ENCODE measurements at places on chromosomes 2 and 18. TPM values are rescaled to one million over a fixed set of nuclear protein-coding genes. Genes with fewer than 3 reads are reported as not detected.
A peak's percentile ranks its signal among the peaks of the same experiment; 100 is the strongest.

DNA sequence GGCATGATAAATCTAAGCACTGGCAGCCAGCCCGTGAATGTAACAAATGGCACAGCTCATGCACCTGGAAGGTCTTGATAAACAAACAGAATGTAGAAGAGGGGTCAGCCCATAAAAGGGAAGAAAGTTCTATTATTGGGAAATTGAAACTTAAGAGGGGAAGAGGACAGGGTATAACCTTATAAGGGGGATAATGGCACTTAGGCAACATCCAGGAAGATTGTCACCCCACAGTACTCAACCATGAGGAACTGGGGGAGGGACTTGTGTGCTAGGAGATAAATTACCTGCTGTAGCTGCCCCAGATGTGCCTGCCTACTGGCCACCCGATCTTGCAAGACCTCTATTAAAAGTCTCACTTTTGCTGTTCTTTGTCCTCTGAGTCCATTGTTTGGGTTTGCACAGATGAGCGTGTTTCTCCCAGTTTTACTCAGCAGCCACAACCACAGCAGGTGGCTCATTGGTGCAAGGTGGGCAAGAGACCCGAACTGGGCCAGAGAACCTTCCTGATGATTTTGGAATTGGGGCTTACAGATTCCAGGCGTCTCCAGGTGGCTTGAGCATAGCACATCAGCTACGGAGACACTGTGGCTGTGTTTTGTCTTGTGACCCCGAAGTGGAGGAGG, 79.0 kb upstream of the TAF1B start:
- peaks cover 36% of the 10 kb centered on the region for H3K4me1 ChIP-seq
- H3K36me3 ChIP-seq, result no peaks in the 10 kb centered on the region
- H3K4me3 ChIP-seq, result no peak overlapping the region

DNA sequence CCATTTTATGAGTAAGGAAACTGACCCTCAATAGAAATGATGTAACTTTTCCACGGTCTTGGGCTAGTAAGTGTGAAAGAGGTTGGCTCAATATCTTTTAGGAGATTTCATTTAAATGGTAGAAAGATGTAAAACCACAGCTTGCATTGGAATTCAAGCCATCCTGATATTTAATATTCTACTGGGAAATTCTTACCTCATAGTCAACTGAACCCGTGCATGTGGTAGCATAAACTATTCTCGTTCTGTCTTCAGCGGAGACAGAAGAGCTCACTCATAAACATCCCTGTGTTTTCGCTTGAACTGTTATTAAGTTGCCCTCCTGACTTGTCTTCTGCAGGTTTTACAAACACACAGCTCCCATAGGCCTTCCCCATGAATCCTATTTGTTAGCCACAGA, 8.5 kb upstream of the SPATS2L start:
- H3K4me1 ChIP-seq, result no peaks in the 10 kb centered on the region
- no peak for DNase-seq
- peaks cover 29% of the 10 kb centered on the region for H3K27me3 ChIP-seq

- no peaks in the 10 kb centered on the region for H3K36me3 ChIP-seq
- no peak for DNase-seq
- no peaks in the 10 kb centered on the region for H3K4me1 ChIP-seq
- no peak overlapping the region for H3K27ac ChIP-seq
- no peak overlapping the region for H3K4me3 ChIP-seq
- H3K27me3 ChIP-seq, result no peaks in the 10 kb centered on the region
Measured at GRCh38 chr2:1870431-1870830, 126.1 kb upstream of the PXDN start.

DNA sequence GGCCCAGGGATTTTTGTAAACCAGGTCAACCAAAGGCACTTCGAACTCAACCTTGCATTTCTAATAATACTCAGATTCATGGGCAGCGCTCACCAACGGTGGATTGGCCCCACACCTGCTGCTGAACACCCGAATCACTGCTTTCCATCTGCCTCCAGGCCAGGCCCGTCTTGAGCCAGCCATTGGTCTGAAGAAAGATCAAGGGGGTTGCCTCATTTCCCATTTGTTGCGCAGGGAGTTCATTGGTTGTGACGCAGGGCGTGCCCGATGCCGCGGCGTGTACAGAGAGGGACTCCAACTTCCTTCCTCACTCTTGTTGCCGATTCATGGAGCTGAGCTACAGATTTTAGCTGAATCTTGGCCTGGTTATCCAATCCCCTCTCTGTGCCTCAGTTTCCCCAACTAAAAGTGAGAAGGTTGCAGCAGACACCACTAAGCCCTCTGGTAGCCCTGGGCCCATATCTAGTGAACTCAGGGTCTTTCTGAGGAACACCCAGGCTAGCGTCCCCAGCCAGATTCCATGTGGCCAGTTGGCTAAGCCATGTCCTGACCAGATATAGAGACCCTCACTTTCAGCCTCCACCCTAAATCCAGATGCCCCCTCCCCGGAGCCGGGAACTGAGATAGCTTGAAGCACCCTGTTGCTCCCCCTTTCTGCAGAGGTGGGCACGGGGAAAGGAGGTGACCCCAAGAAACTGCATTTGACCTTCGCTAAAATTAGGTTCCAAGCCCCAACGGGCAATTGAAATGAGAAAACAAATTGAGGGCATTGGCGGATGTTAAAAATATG, 60.9 kb upstream of the HPCAL1 start:
- DNase-seq, result no peak
- H3K36me3 ChIP-seq, result no peaks in the 10 kb centered on the region
- H3K4me3 ChIP-seq, result no peak overlapping the region
- H3K4me1 ChIP-seq, result no peaks in the 10 kb centered on the region
- H3K27ac ChIP-seq, result no peak overlapping the region

GRCh38 chr2:215420471-215420935, 15.4 kb downstream of the FN1 start:
- H3K4me1 ChIP-seq, result no peaks in the 10 kb centered on the region
- H3K27me3 ChIP-seq, result peaks cover 37% of the 10 kb centered on the region
- DNase-seq, result no peak
- no peak overlapping the region for H3K27ac ChIP-seq
- no peaks in the 10 kb centered on the region for H3K36me3 ChIP-seq

DNA sequence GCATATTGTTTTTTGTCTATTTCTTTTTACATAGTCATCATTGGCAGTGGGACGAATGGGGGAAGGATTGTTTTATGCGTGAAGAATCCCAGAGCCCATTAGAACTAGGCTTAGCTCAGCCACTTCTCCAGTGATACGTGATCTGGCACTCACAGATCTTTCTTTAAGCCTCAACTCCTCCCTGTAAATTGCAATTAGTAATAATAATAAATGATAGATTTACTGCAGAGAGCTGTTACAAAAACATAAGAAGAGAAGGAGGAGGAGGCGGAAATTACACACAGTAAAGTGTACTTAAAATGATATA, 629.3 kb downstream of the NRXN1 start:
- H3K4me3 ChIP-seq, result no peak overlapping the region
- no peak overlapping the region for H3K27ac ChIP-seq
- H3K36me3 ChIP-seq, result no peaks in the 10 kb centered on the region

GRCh38 chr2:229445019-229445418, 173.9 kb upstream of the PID1 start:
- no peaks in the 10 kb centered on the region for H3K36me3 ChIP-seq
- DNase-seq, result no peak
- H3K4me3 ChIP-seq, result no peak overlapping the region

GRCh38 chr18:26628017-26628416, 79.7 kb upstream of the KCTD1 start:
- H3K27me3 ChIP-seq, result peaks cover 2% of the 10 kb centered on the region
- H3K27ac ChIP-seq, result no peak overlapping the region
- no peak overlapping the region for H3K4me3 ChIP-seq
- no peaks in the 10 kb centered on the region for H3K4me1 ChIP-seq
- no peaks in the 10 kb centered on the region for H3K36me3 ChIP-seq
- DNase-seq, result no peak

GRCh38 chr2:160372585-160372984, 121.0 kb downstream of the RBMS1 start:
- no peak for DNase-seq
- no peak overlapping the region for H3K27ac ChIP-seq
- no peak overlapping the region for H3K4me3 ChIP-seq
- H3K4me1 ChIP-seq, result peaks cover 83% of the 10 kb centered on the region

- H3K36me3 ChIP-seq, result no peaks in the 10 kb centered on the region
- DNase-seq, result no peak
- no peak overlapping the region for H3K27ac ChIP-seq
Measured at GRCh38 chr2:239013678-239013976, 165.7 kb downstream of the TWIST2 start.

GRCh38 chr2:169528271-169528701, 18.8 kb downstream of the KLHL41 start:
- no peak overlapping the region for H3K27ac ChIP-seq
- no peaks in the 10 kb centered on the region for H3K4me1 ChIP-seq
- DNase-seq, result peak; percentile 82
- peaks cover 18% of the 10 kb centered on the region for H3K36me3 ChIP-seq

DNA sequence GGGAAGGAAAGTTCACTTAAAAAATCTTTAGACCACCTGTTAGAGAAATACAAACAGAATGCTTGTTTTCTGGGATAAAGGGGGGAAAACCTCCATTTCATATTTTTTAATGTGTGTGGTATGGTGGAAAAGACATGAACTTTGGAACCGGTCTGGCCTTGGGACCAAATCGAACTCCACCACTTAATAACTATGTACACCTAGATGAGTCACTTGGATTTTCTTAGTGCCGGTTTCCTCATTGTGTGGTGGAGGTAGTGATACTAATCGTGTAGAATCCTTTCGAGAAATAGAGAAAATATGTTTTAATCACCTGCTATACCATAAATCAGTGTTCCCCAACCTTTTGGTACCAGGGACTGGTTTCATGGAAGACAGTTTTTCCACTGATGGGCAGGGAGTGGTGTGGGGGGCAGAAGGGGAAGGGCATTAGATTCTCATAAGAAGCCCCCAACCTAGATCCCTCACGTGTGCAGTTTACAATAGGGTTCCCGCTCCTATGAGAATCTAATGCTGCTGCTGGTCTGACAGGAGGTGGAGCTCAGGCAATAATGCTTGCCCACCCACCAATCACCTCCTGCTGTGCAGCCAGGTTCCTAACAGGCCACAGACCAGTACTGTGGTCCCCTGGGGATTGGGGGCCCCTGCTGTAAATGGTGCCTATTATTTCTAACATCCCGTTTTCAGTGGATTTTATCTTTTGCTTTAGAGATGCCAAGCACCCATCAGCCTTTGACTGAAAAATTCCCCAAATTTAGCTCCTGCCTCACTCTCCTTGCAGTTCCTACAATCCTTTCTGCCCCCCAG, 308.8 kb downstream of the PRKCE start:
- H3K27me3 ChIP-seq, result no peaks in the 10 kb centered on the region
- no peak overlapping the region for H3K4me3 ChIP-seq
- H3K36me3 ChIP-seq, result no peaks in the 10 kb centered on the region

GRCh38 chr2:106638043-106638442, 150.9 kb downstream of the CD8B2 start:
- H3K27ac ChIP-seq, result no peak overlapping the region
- DNase-seq, result no peak
- H3K4me1 ChIP-seq, result no peaks in the 10 kb centered on the region
- H3K36me3 ChIP-seq, result no peaks in the 10 kb centered on the region
- H3K27me3 ChIP-seq, result peaks cover 2% of the 10 kb centered on the region

- no peak overlapping the region for H3K27ac ChIP-seq
- DNase-seq, result no peak
- H3K36me3 ChIP-seq, result no peaks in the 10 kb centered on the region
Measured at GRCh38 chr2:137348301-137348700, 583.0 kb downstream of the THSD7B start.

GRCh38 chr2:16639431-16639830, 26.2 kb downstream of the CYRIA start:
- H3K27me3 ChIP-seq, result peaks cover 7% of the 10 kb centered on the region
- H3K36me3 ChIP-seq, result no peaks in the 10 kb centered on the region
- no peak overlapping the region for H3K27ac ChIP-seq
- no peak for DNase-seq
- peaks cover 13% of the 10 kb centered on the region for H3K4me1 ChIP-seq

DNA sequence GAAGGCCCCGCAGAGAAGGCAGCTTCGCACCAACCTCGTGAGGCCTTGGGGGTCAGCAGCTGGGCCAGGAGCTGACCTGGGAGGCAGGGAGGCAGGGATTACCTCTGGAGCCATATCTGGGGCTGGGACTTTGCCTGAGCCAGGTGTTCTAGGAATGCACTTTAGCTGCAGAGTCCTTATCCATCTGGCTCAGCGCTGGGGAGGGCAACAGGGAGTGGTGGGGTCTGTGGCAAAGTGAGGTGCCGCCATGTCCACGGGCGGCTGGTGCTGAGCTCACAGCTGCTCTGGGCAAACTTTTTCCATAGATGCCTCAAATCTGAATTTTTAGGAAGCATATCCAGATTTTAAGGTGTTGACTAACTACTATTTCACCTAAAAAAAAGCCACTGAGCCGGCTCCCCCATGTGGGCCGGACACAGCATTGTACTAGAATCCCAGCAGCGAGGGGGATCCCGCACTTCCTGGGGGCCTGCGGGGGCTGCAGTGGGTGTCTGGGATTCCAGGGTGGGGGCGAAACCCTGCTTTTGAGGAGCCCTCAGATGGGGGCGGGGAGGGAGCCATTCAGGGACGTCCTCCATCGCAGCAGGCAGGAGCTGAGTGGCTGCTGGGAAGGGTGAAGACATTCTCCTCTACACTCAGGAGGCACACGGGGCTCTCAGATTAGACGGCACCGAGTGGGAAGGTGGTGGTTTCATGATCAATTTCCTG, 34.6 kb downstream of the RTP5 start:
- no peak for DNase-seq
- no peaks in the 10 kb centered on the region for H3K4me1 ChIP-seq
- no peaks in the 10 kb centered on the region for H3K27me3 ChIP-seq
- no peaks in the 10 kb centered on the region for H3K36me3 ChIP-seq
- no peak overlapping the region for H3K27ac ChIP-seq

- H3K4me3 ChIP-seq, result no peak overlapping the region
- H3K36me3 ChIP-seq, result no peaks in the 10 kb centered on the region
- no peaks in the 10 kb centered on the region for H3K27me3 ChIP-seq
- H3K27ac ChIP-seq, result no peak overlapping the region
Measured at GRCh38 chr2:122707224-122707824, 951.9 kb downstream of the TSN start.

DNA sequence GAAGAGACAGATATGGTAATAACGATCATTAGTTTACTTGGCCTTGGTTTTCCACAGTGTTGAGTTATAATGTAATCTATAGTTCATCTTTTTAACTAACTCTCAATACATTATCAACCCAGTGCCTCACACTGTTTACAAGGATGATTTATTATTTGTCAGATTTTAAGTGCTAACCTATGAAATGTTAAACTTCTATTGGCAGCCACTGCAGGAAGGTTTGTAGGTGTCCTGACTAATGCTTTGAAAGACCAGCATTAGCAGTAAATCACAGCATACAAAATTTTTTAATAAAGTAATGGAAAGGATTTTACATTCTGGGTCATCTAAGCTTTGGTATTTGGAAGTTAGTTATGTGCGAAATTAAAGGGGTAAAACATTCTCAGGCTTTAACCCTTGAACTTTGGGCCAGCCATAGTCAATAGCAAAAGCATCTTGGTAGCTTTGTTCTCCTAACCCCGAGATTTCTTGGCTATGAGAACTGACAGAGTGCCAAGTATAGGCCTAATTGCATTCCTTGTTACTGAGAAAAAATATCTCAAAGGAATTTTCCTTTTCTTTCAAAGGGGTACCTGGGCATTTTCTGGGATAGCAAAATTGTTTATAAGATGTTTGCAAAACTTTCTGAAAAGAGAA, 30.6 kb downstream of the SPATS2L start:
- no peak overlapping the region for H3K4me3 ChIP-seq
- peaks cover 2% of the 10 kb centered on the region for H3K36me3 ChIP-seq
- no peaks in the 10 kb centered on the region for H3K27me3 ChIP-seq
- H3K4me1 ChIP-seq, result peaks cover 12% of the 10 kb centered on the region

- H3K4me1 ChIP-seq, result no peaks in the 10 kb centered on the region
- DNase-seq, result no peak
- no peaks in the 10 kb centered on the region for H3K27me3 ChIP-seq
- H3K36me3 ChIP-seq, result no peaks in the 10 kb centered on the region
Measured at GRCh38 chr2:154960802-154961583, 262.5 kb downstream of the KCNJ3 start.

ASPRV1 gene
- 0.78 TPM for total RNA-seq

EFR3B gene
- 0.05 TPM for total RNA-seq

TMEM163 gene
- 0.23 TPM for total RNA-seq

TNFAIP6 gene
- total RNA-seq, result not detected
